ENCODE measurements at places on chromosomes 2 and 18. TPM values are rescaled to one million over a fixed set of nuclear protein-coding genes. Genes with fewer than 3 reads are reported as not detected.

GRCh38 chr2:25977768-25978167 lies 4.5 kb downstream of the KIF3C start:
- no peak for ATAC-seq

DNA sequence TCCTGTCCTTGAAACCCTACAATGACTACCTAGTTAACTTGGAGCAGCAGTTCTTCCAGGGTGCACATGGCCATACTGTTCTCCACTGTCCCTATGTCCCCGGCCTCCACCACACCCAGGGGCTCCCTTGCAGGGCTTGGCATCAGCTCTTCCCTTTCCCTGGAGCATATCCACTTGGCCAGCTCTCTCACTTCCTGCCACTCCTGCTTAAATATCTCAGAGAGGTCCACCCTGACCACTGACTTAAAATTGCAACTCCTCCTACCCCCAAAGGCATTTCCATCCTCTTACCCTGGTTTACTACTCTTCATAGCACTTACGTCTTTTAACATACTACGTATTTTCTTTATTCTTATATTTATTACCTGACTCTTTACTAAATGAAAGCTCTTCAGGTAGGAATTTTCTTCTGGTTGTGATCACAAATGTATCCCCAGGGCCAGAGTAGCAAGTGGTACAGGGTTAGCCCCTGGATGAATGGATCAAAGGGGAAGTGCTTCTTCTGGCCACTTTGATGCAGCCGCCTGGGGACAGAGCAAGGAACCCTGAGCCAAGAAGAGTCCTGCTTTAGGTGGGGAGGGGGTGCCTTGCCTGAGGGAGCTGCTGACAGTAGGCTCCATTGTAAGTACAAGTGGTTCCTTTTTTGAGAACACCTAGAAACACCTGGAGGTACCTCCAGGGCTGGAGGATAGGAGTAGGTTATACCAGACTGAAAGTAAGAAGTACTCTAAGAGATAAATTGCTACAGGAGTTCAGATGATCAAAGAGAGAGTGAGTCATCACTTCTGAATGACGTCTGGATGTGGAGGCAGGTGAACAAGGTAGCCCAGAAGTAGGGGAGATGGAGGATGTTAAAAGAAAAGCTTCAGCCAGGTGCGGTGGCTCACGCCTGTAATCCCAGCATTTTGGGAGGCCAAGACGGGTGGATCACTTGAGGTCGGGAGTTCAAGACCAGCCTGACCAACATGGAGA lies 82.2 kb downstream of the SOCS6 start:
- ATAC-seq: peak; percentile 41

DNA sequence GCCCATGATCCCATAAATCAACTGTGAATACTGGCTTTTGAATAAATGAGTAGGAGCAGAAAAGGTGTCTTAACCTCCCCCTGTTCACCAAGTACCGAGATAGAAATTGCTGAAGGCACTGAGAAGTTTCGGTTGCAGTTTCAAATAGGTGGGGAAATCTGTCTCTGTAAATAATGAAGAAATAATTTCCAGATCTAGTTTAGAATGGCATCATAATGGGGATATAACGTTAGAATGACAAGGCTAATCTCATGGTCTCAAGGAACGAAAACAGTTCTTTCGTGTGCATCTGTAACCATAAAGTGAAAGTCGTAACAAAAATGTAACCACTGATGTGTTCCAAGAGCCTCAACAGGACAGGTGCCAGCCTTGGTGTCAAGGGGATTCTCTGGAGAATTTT lies 49.9 kb upstream of the TMEM18 start:
- ATAC-seq: no peak

DNA sequence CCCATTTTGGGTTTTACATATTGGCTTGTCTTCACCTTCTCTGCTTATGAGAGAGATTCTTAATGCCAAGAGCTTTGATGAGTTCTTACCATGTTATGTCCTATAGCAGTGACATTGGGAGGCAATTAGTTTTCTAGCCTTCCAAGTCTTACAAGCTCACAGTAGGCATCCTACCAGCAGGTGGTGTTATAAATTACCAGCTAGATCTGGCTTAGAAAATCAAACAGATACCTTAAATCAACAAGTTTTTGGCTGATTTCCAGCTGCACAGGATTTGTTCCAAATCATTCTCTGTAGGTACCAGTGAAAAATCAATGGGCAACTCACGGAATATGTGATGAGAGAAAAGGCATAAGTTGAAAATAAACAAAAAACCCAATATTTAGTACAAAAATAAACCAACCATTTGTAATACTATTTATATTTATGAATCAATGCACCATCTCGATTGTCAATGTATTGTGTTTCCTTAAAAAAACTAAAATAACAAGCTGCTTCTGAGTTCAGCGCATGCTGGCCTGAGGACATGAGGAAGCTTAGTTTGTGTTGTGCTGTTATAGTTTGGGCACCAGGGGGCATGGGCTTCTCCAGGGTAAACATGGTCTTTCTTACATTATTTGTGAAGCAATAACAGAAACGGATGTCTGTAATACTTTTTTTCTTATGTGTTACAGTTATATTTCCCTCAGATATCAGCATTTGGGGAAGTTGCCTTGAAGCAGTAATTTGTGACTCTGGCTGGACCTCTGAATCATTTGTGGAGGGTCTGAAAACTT lies 34.1 kb upstream of the NXPH2 start:
- no peak for ATAC-seq

DNA sequence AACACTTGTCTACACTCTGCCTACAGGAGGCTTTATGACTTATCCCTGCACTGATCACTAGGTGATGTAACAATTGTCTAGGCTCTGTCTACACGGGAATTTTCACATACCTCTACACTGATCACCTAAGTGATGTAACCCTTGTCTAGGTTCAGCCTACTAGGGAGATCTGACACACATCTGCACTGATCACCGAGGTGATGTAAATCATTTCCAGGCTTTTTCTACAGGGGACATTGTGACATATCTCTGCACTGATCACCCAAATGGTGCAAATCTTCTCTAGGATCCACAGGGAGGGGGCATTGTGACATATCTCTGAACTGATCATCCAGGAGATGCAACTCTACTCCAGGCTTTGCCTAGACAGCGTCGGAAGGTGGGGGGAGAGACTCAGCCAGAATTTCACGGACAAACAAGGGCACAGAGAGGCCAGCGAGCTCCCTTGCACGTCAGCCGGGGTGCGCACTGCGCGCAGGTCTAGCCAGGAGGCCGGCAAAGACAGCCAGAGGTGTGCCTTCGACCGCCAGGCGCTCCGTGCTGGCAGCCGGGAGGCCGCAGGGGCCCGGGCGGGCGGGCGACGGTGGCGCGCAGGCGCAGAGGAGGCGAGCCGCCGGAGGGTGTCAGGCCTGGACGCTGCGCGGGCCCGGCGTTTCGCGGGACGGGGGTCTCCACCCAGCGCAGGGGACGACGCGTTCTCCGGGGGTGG lies 46.9 kb upstream of the USP14 start:
- no peak for ATAC-seq

DNA sequence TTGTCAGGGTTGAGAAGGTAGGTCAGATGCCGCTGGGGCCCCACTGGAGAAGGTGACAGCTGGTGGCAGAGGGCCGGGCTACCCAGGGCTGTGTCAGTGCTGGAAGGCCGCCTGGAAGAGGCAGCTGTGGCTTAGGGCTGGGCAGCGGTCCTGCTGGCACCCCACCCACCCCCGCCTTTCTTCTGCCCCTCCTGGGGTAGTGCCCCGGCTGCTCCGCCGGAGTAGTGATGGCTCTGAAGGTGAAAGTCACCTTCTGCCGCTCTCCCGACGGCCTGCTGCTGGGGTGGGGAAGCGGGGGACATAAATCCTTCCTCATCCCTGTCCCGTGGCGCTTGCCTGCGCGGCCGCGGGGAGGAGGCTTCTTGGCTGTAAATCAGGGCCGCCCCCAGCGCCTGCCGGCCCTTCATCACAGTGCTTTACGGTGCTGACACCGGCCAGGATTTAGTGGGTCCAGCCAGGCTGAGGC lies 332.2 kb downstream of the DYSF start:
- ATAC-seq: no peak

GRCh38 chr18:48011926-48012465 lies 81.5 kb upstream of the SMAD2 start:
- no peak for ATAC-seq

- ATAC-seq: no peak
These were observed 1.6 kb downstream of the KCNE4 start for GRCh38 chr2:223053484-223054192.

DNA sequence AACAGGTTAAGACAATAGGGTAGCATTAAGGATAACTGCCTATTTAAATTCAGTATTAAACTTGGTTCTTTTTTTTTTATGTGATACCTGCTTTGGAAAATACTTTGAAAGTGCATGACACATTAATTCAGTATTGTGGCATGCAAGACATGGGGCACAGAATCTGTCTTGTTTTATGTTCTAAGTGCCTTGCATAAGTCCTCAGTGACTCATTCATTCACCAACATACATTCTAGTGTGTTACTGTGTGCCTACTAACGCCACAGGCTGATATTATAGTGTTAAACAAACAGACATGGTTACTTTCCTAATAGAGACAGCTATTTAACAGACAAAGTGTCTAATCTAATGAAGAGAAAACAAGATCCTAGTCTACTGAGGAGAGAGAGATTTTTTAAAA lies 91.7 kb downstream of the GCA start:
- ATAC-seq: peak; percentile 63

DNA sequence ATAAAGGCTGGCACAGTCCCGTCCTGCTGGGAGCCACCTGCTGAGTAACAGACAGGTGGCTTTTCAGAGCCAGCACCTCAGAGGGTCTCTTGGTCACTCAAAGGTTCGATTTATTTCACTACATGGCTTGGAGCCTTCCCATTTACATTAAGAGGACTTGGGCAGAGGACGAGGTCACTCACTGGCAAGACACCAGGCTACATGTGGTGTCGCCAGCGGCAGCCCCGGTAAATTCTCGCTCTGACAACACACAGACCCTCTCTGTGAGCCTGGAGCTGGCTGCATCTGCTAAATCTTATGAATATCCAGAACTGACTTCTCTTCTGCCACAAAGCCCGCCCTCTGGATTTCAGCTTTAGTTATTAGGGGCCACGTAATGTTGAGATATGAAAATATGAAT lies 254.7 kb downstream of the VAPA start:
- no peak for ATAC-seq

DNA sequence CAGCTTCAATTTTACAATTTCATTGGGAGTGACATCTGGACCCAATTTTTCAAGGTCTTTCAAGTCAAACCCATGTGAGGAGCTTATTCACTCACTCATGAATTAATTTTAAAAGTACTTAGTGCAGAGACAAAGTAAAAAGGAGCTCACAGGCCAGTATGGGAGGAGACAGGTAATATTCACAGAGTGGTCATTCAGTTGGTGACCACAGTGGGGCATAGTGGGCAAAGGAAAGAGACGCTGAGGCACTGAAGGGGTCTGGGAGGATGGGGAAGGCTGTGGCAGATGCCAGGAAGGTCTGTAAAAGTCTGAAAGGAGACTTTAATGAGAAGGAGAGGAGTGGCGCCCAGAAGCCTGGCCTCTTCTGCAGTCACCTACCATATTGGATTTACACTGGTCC lies 76.0 kb downstream of the CD8B2 start:
- no peak for ATAC-seq

GRCh38 chr2:15006667-15007066 lies 374.1 kb downstream of the LRATD1 start:
- ATAC-seq: no peak

DNA sequence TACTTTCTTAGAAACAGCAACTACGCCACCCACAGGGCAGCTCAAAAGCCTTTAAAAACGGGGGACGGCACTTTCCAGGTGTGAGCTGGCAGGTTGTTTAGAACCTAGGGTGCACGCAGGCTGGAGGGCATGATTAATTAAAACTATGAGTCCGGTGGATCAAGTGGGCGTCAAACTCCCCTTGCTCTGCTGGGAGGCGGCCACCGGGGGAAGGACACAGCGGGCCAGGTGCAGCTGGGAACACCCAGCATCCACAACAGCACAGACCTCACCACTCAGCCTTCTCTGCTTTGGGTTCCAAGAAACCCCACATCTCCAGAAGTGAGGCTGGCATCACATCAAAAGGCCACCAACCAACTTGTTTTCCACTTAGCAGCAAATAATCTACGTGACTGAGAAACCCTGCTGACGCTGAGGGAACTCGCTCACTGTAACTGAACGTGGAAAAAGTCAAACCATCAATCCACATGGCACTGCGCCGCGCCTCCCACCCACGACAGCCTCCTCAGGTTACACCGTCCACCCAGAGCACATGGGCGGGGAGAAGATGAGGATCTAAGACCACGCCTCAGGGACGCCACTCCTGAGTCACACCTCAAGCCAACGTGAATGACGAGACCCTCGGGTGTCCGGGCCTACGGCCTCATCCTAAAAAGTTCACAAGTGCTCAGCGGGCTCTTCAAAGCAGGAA lies 118.2 kb downstream of the ZNF516 start:
- no peak for ATAC-seq

GRCh38 chr2:205889114-205889513 lies 196.9 kb downstream of the INO80D start:
- peak; percentile 93 for ATAC-seq

DNA sequence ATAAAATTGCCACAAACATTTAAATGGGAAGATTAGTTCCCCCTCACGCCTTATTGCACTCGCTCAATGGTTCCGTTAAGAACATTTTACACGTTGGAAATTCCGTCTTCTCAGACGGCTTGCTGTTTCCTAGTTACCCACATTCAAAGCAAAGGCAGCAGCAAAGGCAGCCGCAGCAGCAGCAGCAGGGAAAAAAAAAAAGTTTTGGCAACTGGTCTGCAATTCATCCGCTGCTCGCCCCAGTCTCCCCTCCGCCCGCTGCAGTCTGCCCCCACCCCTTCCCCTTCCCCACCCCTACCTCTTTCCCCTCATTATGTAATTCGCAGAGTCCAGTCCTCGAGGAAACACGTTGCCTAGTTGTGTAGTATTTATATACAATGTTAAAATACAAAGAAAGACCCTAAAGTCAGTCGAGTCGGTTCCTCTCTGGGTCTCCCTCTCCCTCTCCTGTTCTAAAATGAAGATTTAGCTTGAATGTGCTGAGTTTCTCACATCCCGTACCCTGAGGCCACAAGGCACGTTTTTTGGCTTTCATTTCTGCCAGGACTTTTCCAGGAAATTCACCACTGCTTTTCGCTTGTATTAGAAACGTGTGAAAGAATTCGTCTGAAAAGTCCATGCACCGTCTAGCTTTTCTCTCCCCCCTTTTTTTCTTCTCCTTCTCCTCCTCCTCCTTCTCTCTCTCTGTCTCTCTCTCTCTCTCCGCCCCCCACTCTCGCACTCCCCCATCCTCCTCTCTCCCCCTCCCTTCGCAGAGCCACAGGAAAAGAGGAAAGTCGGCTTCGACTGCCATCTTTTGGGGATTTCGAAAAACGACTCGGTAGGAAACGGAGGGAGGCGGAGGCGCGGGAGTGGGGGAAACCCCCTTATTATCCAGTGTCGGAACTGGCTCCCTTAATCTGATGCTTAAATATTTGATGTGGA lies 140.0 kb downstream of the MEIS1 start:
- peak; percentile 33 for ATAC-seq

The LGALSL gene
- total RNA-seq: 35.8 TPM

The LYG1 gene
- 0.20 TPM for total RNA-seq

The CHN1 gene
- 1.8 TPM for total RNA-seq

The SERPINE2 gene
- total RNA-seq: 63.7 TPM

The PARD6G gene
- 33.8 TPM for total RNA-seq

The RAX gene
- total RNA-seq: not detected

The L3MBTL4 gene
- total RNA-seq: 4.8 TPM

The MCFD2 gene
- total RNA-seq: 53.3 TPM
